ENCODE measurements at places on chromosomes 12 and 14.

DNA sequence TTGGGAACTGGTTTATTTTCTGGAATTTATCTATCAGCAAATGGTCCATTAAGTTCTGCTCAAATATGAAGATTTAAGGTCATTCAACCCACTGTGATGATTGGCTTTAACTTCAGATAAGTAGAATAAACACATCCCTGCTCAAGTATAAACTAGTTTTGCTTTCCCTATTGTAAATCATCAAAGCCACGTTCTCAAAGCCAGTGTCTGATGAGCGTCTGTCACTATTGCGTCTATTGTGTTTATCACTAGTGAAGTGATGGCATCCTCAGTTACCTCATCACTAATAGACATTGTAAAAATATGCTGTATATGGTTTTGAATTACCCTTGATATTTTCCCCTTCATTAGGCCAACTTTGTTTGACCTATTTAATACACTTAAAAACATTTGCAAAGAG is 351.3 kb downstream of the BCAT1 start:
- no peak for DNase-seq

- no peak for DNase-seq
These were observed 2.0 kb upstream of the EMP1 start for GRCh38 chr12:13194401-13195110.

- DNase-seq: peak; percentile 87
These were observed 201.1 kb downstream of the PIK3C2G start for GRCh38 chr12:18462442-18462841.

GRCh38 chr12:21672146-21672545 is 14.5 kb upstream of the LDHB start:
- no peak for DNase-seq

- DNase-seq: no peak
These were observed 201.5 kb upstream of the MYL2 start for GRCh38 chr12:111121840-111122239.

DNA sequence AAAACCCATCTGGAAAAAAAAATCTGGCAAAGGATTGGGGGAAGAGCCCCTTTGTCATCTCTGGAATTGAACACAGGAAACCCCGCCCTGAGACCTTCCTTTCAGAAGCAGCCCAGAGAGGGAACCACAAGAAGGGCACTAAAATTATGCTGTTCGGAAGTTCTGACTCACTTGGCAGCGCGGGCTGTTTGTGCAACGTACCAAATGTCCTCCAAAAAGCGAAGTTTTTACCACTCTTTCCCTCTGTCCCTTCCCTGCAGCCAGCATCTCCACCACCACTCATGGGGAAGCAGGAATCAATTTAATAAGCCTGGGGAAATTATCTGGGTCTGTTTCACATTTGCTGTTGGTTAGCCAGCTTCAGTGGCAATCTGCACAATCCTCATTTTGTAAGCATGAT is 3.2 kb upstream of the SYNE3 start:
- DNase-seq: peak; percentile 40

- DNase-seq: no peak
These were observed 5.7 kb downstream of the FNTB start for GRCh38 chr14:64992328-64992885.

GRCh38 chr14:26323869-26324268 is 274.0 kb downstream of the NOVA1 start:
- DNase-seq: no peak

DNA sequence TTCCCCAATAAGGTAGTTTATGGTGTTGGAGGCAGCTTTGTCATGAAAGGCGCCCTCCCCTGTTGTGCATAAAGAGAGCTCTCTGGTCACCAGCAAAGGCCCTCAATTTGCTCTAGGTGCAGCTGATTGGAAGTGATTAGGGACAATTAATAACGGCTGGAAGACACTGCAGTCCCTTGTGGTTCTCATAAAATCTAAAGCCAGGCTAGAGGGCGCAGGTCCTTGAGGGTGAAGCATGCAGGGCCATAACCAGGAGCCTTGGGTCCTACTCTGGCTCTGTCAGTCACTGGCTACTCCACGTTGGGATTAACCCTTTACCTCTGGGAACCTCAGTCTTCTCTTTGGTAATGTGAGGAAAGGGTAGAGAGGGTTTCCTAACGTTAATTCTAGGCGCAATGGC is 1.9 kb downstream of the DAAM1 start:
- no peak for DNase-seq

DNA sequence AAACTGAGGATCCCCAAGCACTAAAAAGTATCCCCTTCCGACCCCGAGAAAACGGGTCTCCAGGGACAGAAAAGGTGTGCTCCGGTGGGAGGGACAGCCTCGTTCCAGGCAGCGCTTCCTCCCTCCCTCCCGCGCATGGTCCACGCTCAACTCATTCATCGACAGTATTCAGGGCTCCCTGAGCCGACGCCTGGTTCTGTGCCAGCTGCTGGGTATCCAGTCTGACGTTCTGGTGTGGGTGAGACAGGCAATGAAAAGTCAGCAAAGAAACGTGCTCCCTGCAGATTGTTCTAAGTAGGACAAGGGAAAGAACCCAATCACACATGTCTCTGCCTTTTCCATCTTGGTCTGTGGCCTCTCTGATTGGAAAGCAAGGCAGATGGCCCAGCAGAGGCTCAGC is 19.6 kb upstream of the SMOC1 start:
- no peak for DNase-seq

DNA sequence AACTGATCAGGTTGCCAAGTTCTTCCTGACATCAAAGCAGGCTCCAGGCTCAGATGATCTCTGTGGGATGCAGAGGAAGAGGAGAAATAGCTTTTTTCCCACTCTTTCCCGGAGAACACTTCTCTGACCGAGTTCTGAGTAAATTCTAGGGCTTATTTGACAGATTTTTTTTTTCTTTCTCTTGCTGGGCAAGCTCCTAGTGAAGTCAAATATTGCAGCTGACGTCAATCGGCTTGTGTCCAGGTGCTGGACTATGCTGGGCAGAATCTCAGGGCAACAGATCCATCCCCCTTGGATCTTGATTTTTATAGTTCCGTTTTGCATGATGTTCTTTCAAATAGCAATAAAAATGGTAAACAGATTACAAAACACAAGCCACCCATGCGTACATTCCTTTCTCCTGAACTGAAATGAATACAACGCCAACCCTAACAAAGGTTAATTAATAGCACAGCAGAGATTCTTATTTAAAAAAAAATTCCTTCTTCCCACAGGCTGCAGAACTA is 182.2 kb downstream of the NOVA1 start:
- DNase-seq: peak; percentile 39

DNA sequence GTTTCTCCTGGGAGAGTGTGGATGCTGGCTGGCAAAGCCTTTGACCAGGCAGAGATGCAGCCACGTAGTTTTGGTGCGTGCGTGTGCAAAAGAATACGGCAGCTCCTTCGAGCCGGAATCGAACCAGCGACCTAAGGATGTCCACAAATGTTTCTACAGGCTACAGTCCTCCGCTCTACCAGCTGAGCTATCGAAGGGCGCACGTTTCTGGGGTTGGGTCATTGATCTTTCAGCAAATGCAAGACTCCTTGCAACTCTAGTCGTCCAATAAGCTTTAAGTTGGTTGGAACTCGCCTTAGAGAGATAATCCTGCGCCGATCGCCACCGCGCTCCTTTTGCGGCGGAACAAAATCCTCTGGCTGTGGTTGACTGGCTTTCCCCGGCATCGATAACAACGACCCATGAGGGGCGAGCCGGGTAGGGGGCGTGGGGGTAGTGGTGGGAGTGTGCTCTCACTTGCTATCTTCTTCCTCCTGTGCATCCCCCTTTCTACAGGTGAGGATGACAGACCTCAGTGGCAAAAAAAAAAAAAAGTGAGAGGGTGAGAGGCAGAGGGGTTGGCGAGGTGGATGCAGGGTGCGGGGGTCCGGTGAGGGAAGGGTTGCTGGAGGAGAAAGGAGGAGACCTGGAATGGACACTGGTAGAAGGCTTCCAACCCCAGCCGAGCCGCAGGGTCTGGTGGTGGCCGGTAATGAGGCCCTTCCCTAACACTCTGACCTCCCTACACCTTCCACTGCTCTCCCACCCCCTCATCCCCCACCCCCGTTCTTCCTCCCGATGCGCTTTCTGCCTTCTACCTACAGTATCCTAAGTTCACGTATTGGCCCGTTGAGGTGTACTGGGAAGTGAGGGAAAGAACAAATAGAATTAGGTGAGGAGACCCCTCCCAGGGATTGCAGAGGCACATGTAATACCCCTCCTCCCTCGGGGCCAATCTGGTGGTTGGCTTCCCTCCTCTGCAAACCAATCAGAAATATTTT is 11.8 kb upstream of the OR6S1 start:
- DNase-seq: no peak

- DNase-seq: no peak
These were observed 73.5 kb upstream of the ARHGAP5 start for GRCh38 chr14:32003585-32003984.

DNA sequence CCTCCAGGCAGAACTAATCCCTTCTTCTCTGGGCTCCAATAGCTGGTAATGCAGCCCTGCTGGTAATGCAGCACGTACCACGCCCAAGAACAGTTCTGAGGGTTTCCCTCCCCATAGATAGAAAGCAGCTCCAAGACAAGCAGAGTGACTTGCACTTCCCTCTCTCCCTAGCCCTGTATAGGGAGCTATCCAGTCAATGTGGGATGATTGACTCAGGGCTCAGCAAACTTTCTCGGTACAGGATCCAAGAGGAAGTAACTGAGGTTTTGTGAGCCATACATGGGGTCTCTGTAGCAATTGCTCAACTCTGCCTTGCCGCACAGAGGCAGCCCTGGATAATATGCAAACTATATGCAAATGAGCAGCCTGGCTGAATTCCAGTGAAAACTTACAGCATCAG is 15.5 kb upstream of the FKBP4 start:
- DNase-seq: no peak

- no peak for DNase-seq
These were observed 21.4 kb upstream of the NCOR2 start for GRCh38 chr12:124588751-124589267.

GRCh38 chr12:71626098-71626497 is 37.5 kb downstream of the ZFC3H1 start:
- peak; percentile 55 for DNase-seq

DNA sequence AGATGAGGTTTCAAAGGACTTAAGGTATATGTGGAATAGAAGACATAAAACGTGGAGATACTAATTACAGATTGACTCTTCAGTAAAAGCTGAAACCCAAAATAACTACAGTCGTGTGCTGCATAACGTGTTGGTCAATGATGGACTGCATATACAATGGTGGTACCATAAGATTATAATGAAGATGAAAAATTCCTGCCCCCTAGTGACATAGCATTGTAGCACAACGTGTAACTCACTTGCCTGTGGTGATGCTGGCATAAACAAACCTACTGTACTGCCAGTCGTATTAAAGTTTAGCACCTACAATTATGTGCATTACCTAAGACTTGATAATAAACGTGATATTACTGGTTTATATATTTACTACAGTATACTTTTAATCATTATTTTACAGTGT is 150.3 kb downstream of the LRRK2 start:
- DNase-seq: no peak

DNA sequence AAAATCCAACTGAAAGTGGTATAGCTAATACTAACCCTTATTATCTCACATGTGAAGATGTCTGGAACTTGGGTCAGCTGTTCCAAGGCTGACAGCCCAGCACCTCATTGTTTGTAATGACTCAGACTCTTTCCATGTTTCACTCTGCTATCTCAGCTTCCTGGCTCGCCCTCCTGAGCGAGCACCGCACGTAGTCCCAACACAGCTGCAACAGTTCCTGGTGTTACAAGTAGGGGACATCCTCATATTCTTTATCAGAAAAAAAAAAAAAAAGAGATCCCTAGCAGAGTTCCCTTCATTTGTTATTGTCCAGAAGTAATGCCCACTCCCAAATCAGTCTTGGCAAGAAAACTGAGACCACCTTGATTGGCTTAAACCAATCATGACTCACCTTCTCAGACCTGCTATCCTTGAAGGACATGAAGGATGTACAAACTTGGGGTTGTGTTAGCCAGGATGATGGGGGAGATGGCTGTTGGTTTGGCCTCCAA is 92.5 kb downstream of the ADCK1 start:
- DNase-seq: no peak

GRCh38 chr14:33985242-33985641 is 34.4 kb upstream of the EGLN3 start:
- no peak for DNase-seq

DNA sequence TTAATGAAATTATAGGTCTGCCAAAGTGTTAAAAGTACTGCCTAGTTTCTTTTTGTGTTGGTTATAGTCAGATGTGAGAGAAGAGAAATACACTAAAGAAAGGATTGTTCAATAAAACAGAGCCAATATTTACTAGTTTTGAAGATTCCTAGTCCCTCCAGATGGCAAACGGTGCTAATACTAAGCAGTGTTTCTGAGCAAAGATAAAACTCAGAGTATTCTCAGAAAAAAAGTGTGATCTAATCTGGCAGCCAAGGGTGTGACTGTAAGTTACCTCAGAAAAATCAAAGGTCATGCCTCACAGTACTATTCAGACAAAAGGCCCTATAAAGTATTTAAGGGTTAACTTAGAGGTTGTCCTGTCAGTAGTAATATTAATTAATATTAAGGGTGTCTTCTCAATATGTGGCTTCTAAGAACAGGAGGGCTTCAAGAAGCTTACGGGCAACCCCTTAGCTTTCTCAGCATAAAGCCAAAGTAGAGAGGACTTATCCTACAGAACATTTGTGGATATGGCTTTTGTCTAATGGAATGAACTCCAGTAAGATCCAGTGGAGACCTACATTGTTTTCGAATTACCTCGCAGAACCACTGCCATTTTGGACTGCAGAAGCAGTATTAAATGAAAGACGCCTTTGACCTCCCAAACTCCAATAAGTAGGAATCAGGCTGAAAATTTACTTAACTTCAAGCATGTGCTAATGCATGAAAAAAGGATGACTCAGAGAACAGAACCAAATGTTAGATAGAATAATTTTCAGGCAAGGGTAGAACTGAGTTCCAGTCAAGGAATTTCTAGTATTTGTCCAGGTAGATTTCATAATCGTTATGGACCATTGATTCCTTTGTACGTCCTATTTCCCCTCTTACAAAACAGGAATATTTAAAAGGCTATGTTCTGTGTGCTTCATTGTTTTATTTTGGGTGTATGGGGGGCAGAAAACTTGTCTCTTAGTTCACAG is 46.6 kb downstream of the USP15 start:
- DNase-seq: no peak

DNA sequence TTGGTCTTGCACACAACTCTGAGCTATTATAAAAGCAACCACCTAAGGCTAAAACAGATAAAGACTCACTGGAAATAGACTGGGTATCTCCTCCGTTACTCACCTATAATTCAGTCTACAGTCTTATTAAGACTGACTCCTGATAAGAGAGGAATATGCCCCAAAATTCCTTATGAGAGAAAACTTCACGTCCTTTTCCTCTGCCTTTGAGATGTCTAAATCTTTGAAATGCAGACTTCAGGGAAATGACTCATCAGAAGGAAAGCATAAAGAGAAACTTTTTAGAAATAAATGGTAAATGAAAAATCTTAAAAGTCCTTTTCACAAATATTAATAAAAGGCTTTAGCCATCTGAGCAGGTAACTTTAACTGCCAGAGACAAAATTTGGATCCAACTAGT is 187.5 kb upstream of the RTL1 start:
- no peak for DNase-seq

DNA sequence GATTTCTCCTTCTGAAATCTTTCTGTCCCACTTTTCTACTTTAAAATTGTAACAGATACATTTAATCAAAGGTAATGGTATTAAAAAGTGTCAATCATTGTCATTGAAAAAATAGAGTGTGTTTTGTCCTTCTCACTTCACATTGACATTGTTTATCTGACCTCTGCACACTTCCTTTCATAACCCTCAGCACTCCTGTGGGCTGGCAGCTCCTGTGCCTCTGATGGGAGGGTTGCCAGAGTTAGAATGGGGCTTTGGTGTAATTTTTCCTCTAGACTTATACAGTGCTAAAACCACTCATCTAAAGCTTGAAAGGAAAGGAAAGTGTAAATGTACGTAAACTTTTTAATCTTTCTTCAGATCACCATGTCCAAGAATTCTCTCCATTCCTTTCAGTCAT is 23.7 kb downstream of the KCNA1 start:
- DNase-seq: no peak

All from muscle of arm (tissue), 14 donors.